M059J (cell line): ENCODE measurements at places on chromosomes 3 and 15. TPM values are rescaled to one million over a fixed set of nuclear protein-coding genes. Genes with fewer than 3 reads are reported as not detected.

The OR5K2 gene
- total RNA-seq: not detected in 2 replicates

- DNase-seq: no peak
Measured at GRCh38 chr3:188446014-188446413, 292.1 kb downstream of the LPP start.

DNA sequence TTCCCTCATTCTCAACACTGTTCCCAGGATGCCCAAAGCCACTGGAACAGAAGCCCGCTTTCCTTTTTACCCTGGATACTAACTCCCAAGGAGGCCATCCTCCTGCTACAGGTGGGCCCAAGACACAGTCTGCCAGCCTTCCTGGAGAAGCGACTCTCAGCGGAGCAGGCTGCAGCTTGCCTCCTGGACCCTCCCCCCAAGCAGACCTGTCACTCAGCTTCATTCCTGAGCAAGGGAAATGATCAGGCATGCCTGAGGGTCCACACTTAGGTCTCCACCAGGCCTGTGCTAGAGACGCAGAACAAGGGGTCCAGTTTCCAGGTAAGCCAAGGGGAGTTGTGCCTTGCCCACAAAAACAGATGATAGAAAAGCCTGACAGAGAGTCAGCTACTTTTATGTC lies 62.8 kb downstream of the SLCO2A1 start:
- DNase-seq: no peak

The BCHE gene
- total RNA-seq: 4.0 and 8.0 TPM in 2 replicates

GRCh38 chr3:148540266-148540665 lies 157.4 kb upstream of the AGTR1 start:
- DNase-seq: no peak

- DNase-seq: peak; percentile 90
Measured at GRCh38 chr3:140186421-140186920, 251.5 kb downstream of the CLSTN2 start.

The ISG20 gene
- 30.5 and 37.6 TPM in 2 replicates for total RNA-seq

- no peak for DNase-seq
Measured at GRCh38 chr3:173774294-173774693, 376.8 kb downstream of the NLGN1 start.

DNA sequence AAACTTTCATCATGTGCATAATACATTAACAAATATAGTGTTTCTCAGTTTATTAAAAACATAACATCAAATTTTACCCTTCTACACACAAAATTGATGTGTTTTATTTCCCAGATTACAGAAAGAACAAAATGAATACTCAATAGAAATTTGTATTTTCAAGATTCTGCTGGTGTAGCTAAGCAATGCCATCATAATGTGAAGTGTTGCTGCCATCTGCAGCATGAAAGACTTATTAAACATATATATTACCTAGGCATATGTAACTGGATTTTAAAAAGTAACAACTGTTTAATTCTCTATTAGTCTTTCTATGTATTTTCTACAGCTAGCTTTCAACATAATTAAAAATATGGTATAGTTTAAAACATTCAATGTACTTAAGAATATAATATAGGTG lies 27.5 kb downstream of the PLSCR5 start:
- DNase-seq: peak; percentile 61

DNA sequence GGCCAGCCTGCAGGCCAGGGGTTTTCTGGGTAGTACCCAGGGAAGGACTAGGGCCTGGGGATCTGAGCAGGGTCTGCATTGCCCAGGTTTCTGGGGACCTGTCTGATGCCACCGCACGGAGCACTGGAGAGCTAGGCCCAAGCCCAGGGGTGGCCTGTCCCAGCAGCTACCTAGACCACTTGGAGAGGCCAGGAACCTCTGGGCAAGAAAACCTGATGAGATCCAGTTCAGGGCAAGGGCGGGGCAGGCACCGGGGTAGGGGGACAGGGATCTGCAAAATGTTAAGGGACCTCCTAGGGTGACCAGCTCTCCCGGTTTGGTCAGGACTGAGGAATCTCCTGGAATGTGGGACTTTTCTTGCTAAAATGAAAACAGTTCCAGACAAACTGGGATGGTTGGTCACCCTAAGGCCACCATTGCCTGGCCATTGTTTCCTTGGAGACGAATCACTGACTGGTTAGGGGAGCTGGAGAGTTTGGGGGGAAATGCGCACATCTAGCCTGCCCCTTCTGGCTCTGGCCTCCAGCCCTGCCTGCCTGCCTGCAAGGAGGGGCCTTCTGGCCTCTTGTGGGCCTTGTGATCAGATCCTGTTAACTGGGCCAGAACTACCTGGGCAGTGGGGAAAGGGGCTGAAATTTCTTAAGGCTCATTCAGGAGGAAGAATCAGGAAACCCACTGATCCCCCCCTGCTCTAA lies 117.4 kb upstream of the TLE3 start:
- DNase-seq: no peak

GRCh38 chr15:70297465-70298058 lies 199.8 kb upstream of the TLE3 start:
- DNase-seq: no peak

GRCh38 chr3:14687360-14687759 lies 12.4 kb downstream of the C3orf20 start:
- DNase-seq: no peak

- no peak for DNase-seq
Measured at GRCh38 chr3:193552923-193553322, 1.8 kb downstream of the ATP13A4 start.

GRCh38 chr3:150068440-150069153 lies 97.9 kb upstream of the PFN2 start:
- no peak for DNase-seq

- no peak for DNase-seq
Measured at GRCh38 chr3:181581656-181582055, 130.1 kb upstream of the SOX2 start.

The SLC35G2 gene
- 54.6 and 62.8 TPM in 2 replicates for total RNA-seq

DNA sequence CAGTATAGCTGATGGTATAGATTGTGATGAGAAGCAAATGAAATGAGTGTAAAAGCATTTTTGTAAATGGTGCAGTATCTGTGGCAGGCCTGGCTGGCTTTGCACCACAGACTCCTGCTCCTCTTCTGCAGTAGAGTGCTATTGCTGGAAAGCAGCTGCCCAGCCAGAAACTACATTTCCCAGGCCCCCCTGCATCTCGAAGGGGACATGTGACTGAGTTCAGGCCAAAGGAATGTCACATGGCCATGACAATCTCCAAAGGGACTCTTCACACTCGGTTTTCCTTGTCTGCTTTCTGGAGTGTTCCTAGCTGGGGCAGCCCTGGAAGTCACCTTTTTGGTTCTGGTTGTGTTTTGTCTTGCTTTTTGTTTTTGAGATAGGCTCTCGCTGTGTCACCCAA lies 277.1 kb downstream of the SUCLG2 start:
- DNase-seq: no peak

The MKRN2OS gene
- total RNA-seq: not detected in 2 replicates

DNA sequence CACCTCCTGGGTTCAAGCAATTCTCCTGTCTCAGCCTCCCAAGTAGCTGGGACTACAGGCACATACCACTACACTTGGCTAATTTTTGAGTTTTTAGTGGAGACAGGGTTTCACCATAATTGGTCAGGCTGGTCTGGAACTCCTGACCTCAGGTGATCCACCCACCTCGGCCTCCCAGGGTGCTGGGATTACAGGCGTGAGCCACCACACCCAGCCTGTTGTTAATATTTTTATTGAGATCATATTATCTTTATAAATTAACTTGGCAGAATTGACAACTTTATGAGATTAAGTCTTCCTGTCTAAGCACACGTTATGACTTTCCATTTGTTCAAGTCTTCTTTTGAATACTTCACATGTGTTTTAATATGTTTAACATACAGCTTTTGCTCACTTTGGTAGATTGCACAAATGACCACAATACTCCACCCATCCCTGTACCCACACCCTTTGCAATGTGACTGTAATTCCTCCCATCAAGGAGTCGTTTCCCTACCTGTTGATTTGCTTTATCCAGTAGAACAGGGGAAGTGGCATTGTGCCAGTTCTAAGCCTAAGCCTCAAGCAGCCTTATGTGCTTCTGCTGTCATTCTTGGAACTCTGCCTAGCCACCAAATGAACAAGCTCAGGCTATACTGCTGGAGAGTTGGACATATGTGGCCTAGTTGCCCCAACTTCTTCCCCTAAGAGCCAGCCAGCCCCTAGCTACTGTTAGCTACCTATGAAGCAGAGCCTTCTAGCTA lies 8.2 kb downstream of the XYLB start:
- DNase-seq: peak; percentile 76
